ENCODE measurements at places on chromosomes 16 and 17.
A peak's percentile ranks its signal among the peaks of the same experiment; 100 is the strongest.

- DNase-seq: no peak
These were observed 17.4 kb upstream of the ICAM2 start for GRCh38 chr17:64037802-64038201.

DNA sequence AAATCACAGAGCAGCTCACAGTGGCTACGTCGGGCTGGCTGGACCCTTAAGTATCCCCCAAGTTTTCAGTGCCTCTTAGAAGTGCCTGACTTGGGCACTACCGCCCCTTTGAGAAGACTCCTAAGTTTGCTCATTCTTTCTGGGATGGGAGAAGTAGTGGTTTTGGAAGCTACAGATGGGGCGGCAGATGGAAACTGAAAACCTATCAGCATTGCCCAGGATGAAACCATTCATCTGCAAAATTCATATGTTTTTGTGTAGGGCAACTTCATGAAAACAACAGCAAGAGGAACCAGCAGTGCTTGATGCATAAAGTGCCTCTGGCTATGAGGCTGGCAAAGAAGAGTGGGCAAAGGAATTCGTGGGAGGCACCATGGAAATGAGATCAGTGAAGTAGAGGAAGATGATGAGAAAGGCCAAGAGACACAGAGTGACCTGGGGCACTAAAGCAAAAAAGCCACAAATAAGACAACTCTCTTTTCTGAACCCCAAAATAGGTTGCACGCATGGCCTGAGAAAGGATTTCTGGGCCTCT lies 277.1 kb downstream of the XYLT1 start:
- no peak for DNase-seq

DNA sequence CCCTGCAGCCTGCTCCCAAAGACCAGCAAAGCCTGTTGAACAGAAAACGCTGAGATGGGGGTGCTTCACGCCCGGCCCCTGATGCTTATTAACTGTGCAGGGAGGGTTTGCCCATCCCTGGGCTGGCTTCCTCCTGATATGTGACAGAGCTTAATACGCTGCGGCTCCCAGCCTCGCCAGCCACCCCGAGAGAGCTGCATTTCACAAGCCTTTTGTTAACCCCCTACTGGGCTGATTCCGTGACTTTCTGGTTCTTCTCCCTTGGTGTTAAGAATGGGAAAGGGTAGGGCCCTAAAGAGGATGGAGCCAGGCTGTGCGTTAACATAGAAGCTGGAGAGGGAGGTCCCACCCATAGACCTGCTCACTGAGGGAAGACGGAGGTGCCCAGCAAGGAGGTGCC lies 211.8 kb downstream of the ENGASE start:
- no peak for DNase-seq

DNA sequence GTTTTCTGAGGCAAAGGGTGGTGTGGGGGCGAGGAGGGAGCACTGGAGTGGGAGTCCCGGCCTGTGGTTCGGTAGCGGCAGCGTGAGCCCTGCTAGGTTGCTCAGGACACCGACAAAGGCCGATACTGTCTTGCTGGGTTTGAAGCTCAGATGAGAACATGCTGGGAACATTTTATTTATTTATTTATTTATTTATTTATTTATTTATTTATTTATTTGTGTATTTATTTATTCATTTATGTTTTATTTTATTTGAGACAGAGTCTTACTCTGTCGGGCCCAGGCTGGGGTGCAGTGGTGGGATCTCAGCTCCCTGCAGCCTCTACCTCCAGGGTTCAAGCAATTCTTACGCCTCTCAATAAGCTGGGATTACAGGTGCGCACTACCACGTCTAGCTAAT lies 117.9 kb upstream of the GSE1 start:
- DNase-seq: no peak

- no peak for DNase-seq
These were observed 113.3 kb downstream of the UTP18 start for GRCh38 chr17:51373489-51374152.

- DNase-seq: no peak
These were observed 332.8 kb downstream of the MAF start for GRCh38 chr16:79267781-79268180.

DNA sequence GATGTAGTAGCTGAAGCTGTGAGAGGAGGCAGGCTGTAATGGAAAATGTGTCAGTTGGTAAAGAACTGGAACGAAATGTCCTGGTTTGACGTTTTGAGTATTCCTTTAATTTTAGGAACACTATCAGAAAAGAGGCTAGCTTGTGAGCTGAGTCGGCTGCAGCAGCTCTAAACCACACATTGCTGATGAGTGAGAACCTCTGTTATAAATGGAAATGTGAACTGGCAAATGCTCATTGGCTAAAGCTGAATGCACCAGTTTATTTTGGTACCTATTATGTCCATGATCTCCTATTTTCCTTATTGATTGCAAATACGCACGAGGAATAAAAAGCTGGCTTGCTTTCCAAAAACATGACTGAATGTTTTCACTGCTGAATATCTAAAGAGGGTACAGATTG lies 11.0 kb upstream of the WIPI1 start:
- no peak for DNase-seq

DNA sequence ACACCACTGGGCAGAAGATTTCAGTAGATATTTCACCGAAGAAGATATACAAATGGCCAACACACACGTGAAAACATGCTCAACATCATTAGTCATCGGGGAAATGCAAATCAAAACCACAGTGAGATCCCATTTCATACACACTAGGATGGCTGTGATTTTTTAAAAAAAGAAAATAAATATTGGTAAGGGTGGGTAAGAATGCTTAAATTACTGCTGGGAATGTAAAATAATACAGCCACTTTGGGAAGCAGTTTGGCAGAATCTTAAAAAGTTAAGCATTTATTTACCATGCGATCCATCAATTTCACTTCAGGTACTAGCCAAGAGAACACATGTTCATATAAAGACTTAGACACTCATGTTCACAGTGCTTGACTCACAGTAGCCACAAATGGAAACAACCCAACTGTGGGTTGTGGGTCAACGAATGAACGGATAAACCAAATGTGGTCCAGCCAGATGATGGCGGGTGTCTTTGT lies 6.5 kb upstream of the C16orf74 start:
- peak; percentile 90 for DNase-seq

DNA sequence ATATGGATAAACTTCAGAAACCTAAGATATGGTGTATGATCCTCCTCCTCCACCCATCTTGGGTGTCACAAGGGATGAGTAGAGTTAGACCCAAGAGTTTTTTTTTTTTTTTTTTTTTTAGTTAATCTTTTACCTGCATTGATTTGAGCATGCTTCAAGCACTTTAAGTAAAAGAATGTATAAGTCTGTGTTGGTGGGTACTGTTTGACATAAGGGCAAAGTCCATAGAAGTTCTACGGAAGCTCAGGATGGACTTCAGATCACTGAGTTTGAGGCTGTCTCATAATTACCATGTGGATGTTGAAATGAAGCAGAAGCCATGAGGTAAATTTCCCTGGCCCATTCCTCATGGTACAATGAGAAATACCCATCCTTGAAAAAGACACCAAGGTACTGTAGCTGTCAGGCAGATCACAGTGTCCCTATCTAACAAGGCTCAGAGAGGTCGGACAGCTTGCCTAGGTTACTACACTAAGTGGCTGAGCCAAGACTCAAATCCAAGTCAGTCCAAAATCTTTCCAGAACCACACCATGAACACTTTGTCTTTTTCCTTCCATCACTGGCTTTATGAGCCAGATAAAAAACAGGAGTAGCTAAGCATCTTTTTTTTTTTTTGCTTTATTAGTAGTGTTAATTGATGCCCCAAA lies 962.8 kb downstream of the CDH11 start:
- no peak for DNase-seq

- DNase-seq: no peak
These were observed 43.8 kb upstream of the NDRG4 start for GRCh38 chr16:58456193-58456592.

DNA sequence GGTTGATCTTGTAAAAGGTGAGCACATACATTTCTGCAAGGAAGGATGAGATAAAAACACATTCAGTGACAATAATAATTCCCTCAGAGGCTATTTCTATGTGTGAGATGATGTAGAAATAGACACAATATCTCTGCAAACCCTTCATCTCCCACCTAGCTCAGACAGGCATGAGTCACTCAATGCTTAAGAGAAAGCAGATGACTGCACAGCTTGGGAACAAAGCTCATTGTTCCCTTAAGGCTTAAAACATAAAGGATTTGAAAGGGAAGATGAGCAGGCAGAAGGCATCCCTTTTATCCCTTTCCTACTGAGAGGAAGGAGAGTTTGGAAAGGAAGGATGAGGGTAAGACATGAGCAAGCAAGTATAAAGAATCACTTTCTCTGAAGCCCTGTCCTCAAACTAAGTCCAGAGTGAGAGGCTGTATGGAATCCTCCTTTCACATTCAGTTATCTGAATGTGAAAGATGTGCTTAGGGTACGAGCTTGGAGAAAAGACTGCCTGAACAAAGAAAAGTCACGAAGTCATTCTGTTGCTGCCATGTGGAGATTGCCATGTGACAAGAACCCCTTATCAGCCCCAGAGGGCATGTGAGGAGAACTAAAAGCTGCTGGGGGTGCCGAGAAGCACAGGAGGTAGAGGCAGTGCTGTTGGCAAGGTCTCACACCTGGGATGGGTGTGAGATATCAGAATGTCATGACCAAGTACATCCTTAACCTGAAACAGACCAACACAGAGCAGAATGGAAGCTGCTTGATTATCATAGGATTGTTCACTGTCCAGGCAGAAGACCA lies 58.2 kb downstream of the CNTNAP4 start:
- DNase-seq: no peak

GRCh38 chr17:82956146-82956725 lies 116.4 kb upstream of the ZNF750 start:
- no peak for DNase-seq

DNA sequence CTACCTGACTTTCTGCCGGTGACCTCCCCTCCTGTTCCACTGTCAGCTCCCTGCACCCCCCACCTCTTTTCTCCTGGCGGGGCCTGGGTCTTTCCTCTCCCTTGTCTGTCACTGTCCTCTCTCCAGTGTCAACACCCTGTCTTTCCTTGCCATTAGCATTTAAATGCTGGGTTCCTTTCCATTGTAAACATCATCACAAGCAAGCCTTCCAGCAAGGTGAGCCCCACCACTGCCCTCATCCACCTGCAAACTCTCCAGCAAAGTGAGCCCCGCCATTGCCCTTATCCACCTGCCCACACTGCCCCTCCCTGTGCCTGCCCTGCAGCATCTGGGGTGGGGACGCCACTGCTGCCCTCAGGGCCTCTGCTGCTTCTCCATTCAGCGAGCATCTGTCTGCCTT lies 195.0 kb downstream of the ENGASE start:
- DNase-seq: no peak

DNA sequence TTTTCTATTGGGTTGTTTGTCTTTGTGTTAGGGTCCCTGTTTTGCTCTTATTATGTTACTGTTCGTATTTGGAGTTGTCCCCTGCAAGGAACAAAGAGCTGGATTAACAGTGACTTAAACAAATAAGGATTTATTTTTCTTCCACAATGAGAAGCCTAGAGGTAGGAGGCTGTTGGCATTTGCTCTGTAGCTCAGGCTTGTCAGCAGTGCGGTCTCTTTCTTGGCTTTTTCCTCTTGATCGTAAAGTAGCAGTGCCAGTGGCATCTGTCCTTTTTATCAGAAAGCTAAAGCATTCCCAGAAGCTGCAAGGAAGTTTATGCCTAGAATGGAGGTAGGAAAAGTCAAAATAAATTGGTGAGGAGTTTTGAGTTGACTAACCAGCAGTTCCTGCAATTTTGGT lies 154.1 kb downstream of the HS3ST4 start:
- DNase-seq: no peak

GRCh38 chr16:492211-492875 lies 35.2 kb upstream of the CAPN15 start:
- no peak for DNase-seq

DNA sequence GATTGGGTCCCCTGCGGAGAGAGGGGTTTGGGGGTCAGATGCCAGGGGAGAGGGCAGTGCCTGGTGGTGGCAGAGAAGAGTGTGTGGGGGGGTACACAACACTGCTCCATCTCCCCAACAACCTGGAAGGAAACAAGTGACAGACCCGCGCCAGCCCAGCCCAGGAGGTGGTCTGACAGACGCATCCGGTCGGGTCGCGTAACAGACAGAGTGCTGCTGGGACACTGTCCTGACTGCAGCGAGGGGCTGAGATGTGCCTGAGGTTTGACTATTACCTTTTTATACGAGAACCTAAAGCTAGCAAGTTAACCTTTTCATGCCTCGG lies 16.2 kb downstream of the UNC13D start:
- DNase-seq: no peak

DNA sequence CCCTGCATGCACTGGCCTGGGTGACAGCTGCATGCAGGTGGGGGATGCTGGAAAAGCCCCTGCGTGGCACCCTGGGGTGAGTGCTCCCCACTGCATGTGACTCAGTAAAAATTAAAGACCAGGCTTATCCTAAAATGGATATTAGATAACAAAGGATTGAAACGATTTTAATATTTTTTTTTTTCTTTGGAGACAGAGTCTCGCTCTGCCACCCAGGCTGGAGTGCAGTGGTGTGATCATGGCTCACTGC lies 334.9 kb downstream of the C16orf95 start:
- DNase-seq: no peak

DNA sequence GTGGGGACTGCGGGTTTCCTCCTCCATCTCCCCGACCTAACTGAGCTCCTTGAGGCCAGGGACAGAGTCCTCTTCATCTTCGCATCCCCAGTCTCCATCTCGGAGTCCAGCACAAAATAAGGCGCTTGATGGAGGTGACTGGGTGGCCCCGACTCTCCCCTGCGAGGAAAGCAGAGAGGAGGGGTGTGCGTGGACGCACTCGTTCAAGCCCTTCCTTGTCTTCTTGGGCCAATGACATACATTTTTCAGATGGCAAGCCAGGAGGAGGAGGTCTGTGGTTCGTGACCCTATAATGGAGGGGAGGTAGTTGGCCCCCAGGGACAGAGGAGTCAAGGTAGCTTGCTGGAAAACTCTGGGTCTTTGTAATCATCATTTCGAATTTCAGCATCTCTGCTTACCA lies 17.2 kb downstream of the CRISPLD2 start:
- DNase-seq: no peak

- no peak for DNase-seq
These were observed 18.0 kb upstream of the TRIM37 start for GRCh38 chr17:59124665-59125064.

All from H4 (cell line).